Fibroblast of mammary gland (primary cell): ENCODE measurements at places on chromosomes 4 and X.

- DNase-seq = no peak
These were observed 370.8 kb upstream of the DIPK2B start for GRCh38 chrX:45571453-45571852.

DNA sequence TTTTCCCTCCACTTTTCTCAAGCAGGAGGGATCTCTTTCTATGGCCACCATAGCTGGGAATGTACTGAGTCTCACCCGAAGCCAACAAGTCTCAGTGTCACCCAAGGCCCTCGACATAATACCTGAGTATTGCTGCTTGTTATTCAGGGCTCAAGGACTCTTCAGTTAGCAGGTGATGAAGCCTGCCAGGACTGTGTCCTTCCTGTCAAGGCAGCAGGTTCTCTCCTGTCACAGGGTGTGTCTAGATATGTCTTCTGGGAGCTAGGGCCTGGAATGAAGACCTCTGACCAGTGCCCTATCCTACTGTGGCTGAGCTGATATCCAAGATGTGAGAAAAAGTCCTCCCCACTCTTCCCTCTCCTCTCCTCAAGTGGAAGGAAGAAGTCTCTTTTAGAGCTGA lies 391.0 kb upstream of the DIPK2B start:
- no peak for DNase-seq

DNA sequence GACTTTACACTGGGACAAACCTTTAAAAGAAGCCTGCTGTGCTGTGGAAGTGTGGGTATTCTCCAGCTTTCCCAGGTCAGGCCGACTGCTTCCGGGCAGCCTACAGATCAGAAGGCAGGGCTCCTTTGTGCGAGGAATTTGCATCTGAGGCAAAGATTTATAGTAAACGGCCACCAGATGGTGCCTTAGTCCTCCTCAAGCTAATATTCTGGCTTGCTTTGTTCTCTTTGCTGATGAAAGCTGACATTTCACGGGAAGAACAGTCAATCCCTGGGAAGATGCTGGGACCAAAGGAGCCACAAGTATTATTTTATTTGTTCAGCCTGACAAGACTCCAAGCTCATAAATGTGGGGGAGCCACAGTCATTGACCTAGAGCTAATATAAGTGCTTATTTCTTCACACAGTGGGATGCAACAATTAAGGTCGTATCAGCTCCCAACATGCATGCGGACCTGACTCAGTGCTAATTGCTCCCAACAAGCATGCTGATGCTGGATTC lies 120.7 kb upstream of the TRIM2 start:
- peak; percentile 78 for DNase-seq

GRCh38 chr4:77820649-77821561 lies 1.7 kb upstream of the CNOT6L start:
- peak; percentile 14 for DNase-seq

DNA sequence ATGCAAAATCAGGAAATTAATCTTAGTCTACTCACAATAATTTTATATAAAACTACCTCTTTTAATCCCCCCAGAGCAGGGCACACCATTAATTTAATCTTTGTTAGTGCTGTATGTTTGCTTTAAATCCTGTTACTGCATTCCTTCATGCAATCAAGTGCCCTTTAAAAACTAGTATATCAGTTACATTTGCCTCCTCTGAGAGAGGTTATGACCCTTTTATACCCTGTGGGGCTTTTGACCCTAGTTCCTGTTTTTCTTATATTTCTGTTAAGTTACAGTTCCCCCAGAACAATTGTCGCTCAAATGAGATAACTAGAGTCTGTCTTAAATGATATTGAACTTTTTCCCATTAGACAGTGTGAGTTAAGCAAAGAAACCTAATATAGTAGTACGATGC lies 46.2 kb downstream of the GPC4 start:
- no peak for DNase-seq

GRCh38 chr4:39730072-39730471 lies 32.1 kb downstream of the UBE2K start:
- peak; percentile 26 for DNase-seq

DNA sequence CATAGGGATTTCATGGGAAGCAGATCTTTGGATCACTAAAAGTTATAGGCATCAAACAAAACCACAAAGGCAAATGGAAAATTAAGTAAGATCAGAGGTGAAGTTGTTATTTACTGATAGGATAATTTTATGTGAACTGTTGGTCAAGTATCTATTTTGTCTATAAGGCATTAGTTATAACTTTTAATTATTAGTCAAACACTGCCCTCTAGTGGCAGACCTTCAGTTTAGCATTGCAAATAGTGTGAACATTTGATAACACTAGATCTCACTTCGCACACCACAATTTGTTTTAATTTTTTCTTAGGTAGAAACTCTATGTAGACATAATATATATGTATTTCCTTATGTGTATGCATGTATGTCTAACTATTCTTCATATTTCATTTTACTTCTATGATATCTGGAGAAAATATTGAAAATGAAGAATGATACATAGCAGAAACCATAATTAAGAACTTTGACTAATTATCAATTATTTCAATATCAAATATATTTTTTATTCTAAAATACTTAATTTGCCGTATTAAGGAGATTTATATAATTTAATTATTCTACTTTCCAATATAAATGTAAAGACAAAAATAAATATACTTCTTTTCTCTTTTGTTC lies 214.5 kb upstream of the TACR3 start:
- peak; percentile 67 for DNase-seq

DNA sequence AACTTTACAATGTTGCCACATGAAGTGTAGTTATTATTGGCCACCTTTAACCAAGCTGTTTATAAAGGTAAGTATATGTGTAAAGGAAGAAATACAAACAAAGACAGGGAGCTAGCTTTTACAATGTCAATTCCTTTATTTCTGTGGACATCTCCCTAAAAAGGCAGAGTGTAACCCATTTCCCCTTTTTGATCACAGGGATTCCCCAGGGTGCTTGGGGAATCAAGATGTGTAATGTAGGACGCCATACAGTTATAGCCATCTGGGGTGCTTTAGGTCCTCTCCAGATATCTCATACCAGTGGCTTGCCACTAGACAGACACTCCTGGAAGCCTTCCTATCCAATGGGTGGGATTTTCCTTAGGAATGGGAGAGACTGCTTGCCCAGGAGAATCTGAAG lies 4.2 kb upstream of the CUL4B start:
- no peak for DNase-seq

- DNase-seq = no peak
These were observed 17.6 kb upstream of the NXT2 start for GRCh38 chrX:109519001-109519400.

DNA sequence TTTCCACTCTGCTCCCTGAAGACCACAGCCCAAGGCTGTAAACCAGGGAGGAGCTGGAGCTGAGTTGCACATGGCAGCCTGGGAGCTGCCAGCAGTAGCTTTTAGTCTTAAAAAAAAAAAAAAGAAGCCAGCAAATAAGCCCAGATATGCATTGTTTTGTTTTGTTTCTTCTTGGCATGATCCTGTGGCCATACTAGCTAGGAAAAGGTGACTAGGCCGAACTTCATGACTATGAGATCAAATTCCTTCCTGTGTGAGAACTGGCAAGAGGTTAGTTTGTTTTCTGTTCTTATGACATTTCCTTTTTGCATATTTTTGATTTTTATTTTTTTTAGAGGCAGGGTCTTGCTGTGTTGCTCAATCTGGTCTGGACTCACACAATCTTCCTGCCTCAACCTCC lies 323.3 kb downstream of the DCTD start:
- DNase-seq = peak; percentile 24

- no peak for DNase-seq
These were observed 319.0 kb upstream of the INTU start for GRCh38 chr4:127313767-127314166.

- peak; percentile 5 for DNase-seq
These were observed 451.5 kb upstream of the FAT1 start for GRCh38 chr4:187175197-187175596.

DNA sequence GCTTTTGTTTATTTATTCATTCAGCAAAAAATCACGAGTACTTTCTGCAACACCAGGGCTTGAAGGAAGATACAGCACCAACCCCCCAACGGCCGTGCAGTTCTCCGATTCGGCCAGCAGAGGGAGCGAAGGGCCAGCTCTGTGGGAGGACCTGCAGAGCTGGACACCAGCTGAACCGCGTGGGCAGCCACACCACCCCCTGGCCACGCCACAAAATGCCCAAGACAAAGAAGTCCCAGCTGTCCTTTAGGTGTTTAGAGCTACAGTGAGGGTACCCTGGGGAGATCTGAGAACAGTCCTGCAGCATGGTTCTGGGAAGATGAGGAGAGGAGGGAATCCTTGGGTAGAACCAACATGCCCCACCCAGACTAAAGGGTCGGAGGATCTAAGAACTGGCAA lies 83.1 kb downstream of the RELL1 start:
- DNase-seq = peak; percentile 70

GRCh38 chr4:144421056-144421455 lies 224.9 kb upstream of the HHIP start:
- no peak for DNase-seq

DNA sequence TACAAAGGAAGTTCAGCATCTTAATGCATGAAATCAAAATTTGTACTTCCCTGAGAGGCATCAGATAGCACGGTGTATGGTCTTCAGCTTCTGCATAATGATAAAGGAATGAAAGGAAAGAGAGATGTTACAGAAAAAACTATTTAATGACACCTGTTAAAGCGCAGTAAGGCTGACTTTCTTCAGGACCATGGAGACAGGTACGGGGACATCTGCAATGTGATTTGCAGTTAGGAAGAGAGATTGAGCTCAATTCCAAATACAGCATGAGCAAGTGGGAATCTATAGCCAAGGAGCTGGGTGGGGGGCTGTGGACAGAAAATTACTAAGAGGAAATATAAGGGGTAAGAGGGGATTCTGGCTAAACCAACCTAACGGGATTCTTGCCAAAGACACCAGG lies 39.3 kb downstream of the TMEM150C start:
- DNase-seq = no peak

DNA sequence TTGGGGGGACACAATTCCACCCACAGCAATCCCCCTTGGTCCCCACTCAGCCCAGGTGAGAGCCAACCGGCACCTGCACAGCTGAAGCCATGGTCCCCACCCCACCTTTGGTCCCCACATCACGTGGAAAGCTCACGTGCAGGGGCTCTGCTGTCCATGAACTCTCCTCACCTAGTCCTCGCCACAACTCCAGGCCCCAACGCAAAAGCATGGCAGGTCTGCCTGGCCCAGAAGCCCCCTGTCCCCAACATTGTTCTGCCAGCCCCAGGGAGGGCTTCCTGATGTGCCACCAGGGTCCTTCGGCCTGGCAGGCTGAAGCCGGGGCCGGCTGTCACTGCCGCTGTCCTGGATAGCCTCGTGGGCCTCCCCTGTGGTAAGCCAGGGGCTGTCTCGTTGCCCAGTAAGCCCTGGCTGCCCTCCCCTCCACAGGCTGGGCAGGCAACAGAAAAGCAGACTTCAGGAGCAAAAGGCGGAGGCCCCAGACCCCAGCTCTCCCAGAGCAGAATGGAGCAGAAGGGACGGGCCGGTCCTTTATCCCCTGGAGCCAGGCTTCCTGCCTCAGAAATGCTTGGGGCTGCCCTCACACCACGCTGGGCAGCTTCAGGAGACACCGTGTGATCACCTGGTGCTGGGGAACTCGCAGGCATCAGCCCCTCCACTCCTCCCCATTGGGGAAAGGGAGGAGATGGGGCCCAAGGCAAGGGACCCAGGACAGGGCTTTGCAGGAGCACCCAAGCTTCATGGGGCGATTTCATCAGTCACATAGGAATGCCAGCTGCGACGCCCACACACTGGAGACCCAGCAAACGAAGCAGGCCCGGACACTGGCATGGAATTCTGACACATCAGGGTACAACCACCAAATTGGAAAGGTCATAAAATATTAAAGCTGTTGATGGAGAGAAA lies 103.7 kb downstream of the ADRA2C start:
- DNase-seq = no peak

DNA sequence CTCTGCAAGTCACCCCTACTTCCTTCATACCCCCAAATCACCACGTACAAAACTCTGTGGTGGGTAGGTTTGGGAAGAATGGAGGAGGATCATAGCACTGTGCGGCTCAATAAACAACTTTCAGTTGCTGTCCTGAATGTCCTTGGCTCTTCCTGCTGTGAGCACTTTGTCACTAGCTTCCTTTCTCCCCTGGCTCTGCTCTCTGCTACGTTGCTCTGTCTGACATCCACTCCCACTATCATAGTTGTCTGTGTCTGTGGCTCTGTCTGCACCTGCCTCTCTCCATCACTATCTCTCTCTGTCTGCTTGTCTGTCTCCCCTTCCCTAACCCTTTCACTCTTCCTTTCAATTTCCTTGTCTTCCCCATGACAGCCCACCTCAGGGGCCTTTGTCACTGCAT lies 21.2 kb upstream of the SMPX start:
- no peak for DNase-seq

GRCh38 chr4:183552274-183553146 lies 47.7 kb downstream of the ING2 start:
- DNase-seq = no peak

GRCh38 chr4:85399270-85399669 lies 75.7 kb upstream of the ARHGAP24 start:
- DNase-seq = no peak

DNA sequence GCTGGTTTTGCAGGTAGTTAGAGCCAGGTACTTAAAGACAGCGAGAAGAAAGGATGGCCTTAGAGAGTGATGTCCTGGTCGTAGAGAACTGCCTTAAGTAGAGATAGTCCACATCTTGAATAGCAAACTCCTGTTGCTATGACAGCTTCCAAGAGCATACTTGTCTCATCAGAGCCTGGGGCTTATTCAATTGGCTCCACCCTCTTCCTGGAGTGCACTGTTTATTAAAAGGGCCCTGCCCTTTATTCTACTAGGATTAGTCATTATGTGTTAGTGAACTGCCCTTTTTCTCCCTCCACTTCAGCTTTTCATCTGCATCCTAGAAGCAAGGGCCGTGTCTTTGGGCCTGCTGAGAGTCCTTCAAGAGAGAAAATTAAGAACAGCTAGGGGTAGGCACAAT lies 94.5 kb upstream of the EOLA2 start:
- peak; percentile 73 for DNase-seq

DNA sequence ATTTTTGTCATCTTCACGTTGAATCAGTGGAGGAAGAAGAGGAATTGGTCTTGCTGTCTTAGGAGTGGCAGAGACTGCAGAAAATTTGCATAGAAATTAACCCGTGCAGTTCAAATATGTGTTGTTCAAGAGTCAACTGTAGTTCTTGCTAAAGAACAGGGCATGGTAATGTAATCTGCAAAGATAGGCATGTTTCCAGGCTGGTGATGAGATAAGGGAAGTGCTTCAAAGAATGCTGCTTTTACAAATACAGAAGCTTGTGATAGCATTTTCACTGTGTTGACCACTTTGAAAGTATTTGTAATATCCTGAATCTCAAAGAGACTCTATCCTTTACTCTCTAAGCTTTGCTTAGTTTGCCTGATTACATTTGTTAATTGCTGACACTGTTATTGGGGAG lies 60.1 kb downstream of the PRRG1 start:
- no peak for DNase-seq
